ENCODE measurements at places on chromosomes 11 and 22.

GRCh38 chr22:30304495-30305244 lies 15.4 kb upstream of the CASTOR1 start:
- no peaks in the 10 kb centered on the region for H3K27me3 ChIP-seq
- no peak overlapping the region for H3K27ac ChIP-seq
- H3K36me3 ChIP-seq, result peaks cover 4% of the 10 kb centered on the region
- no peak overlapping the region for H3K4me3 ChIP-seq

DNA sequence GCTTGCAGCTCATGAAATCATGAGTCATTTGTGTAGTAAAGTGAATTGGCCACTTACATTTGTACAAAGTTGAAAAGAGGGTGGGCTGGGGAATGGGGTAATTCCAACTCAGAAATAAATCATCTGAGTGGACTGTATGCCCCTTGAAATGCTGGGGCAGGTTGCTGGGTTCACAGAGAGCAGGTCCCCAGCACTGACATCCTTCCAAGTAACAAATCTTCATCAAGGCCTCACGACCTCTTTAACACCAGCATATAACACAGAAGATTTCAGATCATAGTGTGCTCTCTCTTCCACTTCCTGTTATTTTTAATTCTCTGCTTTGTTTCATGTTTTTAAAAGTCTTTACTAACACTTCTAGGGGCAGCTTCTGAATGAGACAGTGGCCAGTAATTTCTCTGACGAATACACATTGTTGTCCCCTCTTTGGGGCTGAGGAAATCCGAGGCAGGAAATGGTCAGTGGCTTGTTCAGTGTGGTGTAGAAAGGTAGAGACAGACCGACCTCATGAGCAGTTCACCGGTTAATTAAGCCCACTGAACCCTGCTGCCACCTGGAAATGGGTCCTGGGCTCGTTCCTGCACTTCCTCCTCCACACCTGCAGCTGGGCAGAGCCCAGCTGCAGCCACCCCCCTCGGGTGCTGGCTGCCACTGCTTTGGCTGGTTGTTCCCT lies 127.7 kb downstream of the MAML2 start:
- no peak overlapping the region for H3K4me3 ChIP-seq
- DNase-seq, result no peak
- no peaks in the 10 kb centered on the region for H3K27me3 ChIP-seq
- H3K4me1 ChIP-seq, result peaks cover 18% of the 10 kb centered on the region

DNA sequence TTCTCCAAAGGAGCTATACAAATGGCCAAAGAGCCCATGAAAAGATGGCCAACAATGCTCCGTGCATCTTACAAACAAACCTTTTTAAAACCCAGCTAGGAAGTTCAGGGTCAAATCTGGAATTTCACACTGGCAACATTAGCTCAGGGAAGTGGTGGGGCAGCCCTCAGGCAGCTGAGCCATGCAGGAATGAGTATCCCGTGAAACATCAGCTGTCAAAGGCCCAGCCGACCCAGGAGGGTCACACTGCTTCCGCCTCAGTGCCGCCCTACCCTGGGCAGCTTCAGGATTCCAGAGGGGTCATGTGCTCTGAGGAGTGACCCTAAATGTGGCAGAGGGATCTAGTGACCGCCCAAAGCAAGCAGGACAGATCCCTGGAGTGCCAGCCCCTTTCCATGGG lies 73.4 kb downstream of the LINC01488 start:
- H3K4me1 ChIP-seq, result no peaks in the 10 kb centered on the region
- no peak overlapping the region for H3K27ac ChIP-seq
- no peak for DNase-seq
- no peaks in the 10 kb centered on the region for H3K27me3 ChIP-seq

DNA sequence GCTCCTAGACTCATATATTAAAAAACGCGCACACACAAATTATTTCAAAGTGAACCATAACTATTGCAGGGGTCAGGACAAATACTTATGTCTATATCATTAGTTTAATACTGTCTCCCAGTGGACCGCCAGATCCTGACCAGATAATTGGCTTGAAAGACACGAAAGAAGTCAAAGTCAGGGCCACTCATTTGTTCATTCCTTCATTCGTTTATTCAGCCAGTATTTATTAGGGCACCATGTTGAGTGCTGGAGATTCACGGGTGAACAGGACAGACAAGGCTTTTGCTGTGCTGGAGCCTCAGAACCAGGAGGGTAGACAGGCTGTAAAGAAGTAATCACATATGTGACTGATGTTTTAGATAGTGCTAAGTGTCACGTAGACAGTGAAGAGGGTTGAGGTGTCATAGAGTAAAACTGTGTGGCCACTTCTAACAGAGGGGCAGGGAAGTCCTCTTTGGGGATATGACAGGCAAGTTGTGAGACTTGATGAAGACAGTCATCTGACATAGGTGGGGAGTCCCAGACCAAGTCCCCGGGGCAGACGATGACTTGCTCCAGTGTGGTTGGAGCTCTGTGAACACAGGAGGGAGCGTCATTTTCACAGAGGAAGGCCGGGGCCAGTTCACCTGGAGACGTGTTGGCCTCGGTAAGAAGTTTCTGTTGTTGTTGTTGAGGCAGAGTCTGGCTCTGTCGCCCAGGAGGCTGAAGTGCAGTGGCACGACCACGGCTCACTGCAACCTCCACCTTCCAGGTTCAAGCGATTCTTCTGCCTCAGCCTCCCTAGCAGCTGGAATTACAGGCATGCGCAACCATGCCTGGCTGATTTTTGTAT lies 25.9 kb downstream of the RBX1 start:
- no peaks in the 10 kb centered on the region for H3K27me3 ChIP-seq
- peaks cover 13% of the 10 kb centered on the region for H3K36me3 ChIP-seq
- peaks cover 2% of the 10 kb centered on the region for H3K4me1 ChIP-seq
- DNase-seq, result no peak
- no peak overlapping the region for H3K4me3 ChIP-seq
- H3K27ac ChIP-seq, result no peak overlapping the region

DNA sequence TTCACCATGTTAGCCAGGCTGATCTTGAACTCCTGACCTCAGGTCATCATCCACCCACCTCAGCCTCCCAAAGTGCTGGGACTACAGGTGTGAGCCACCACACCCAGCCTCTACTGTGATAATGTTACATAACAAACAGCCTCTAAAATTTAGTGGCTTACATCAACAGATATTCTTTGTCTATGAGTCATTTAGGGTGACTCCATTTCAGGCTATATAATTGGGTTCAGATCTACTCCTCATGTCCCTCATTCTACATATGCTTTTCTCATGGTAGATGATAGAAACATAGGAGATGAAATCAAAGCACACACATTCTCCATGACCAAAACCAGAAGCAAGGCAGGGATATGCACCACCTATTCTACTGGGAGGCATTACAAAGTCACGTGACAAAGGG lies 72.7 kb downstream of the SIK2 start:
- H3K4me3 ChIP-seq, result no peak overlapping the region
- no peaks in the 10 kb centered on the region for H3K27me3 ChIP-seq
- no peak overlapping the region for H3K27ac ChIP-seq
- H3K36me3 ChIP-seq, result peaks cover 22% of the 10 kb centered on the region
- DNase-seq, result no peak
- H3K4me1 ChIP-seq, result no peaks in the 10 kb centered on the region

- no peak for DNase-seq
- no peaks in the 10 kb centered on the region for H3K36me3 ChIP-seq
- no peaks in the 10 kb centered on the region for H3K4me1 ChIP-seq
- H3K4me3 ChIP-seq, result no peak overlapping the region
These were observed 117.4 kb upstream of the NECTIN1 start for GRCh38 chr11:119846374-119846773.

GRCh38 chr22:17847360-17848078 lies 73.2 kb upstream of the BID start:
- H3K4me3 ChIP-seq, result no peak overlapping the region
- no peaks in the 10 kb centered on the region for H3K36me3 ChIP-seq
- peaks cover 11% of the 10 kb centered on the region for H3K4me1 ChIP-seq

- H3K36me3 ChIP-seq, result no peaks in the 10 kb centered on the region
- H3K27ac ChIP-seq, result no peak overlapping the region
- no peak overlapping the region for H3K4me3 ChIP-seq
- H3K27me3 ChIP-seq, result no peaks in the 10 kb centered on the region
- DNase-seq, result no peak
- H3K4me1 ChIP-seq, result peaks cover 2% of the 10 kb centered on the region
These were observed 128.9 kb downstream of the SERGEF start for GRCh38 chr11:17883946-17884345.

Measured in endodermal cell (in vitro differentiated cells).